ENCODE measurements at places on chromosomes 6 and 20. TPM values are rescaled to one million over a fixed set of nuclear protein-coding genes. Genes with fewer than 3 reads are reported as not detected.

Gene CDSN
- total RNA-seq: not detected

Gene SOBP
- total RNA-seq: 1.1 TPM

Gene BTN3A1
- 32.7 TPM for total RNA-seq

Gene GNRH2
- 0.85 TPM for total RNA-seq

Gene ACTL10
- total RNA-seq: 2.4 TPM

Gene SLC22A7
- total RNA-seq: not detected

- peak; percentile 67 for DNase-seq
- H3K27me3 ChIP-seq: peaks cover 2% of the 10 kb centered on the region
- H3K27ac ChIP-seq: no peak overlapping the region
- H3K4me3 ChIP-seq: peak overlapping the region; percentile 58
- H3K36me3 ChIP-seq: peaks cover 32% of the 10 kb centered on the region
These were observed 2.3 kb downstream of the PM20D2 start for GRCh38 chr6:89148016-89148750.

DNA sequence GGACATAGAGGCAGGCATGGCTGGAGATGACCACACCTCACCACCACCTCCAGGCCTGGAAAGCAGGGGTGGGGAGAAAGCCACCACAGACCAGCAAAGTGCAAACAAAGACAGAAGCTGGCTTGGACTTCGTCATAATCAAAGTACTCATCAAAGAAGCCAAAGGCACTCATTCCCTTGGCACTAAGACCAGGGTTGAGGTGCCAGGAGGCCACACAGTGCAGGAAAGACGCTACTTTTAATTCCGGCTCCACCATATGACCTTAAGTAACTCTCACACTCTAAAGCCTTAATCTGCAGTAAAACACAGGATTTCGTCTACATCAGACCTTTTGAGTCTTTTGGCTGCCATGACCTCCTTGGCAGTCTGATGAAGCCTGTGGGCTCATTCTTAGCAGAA, 123.1 kb downstream of the HIVEP2 start:
- H3K4me3 ChIP-seq: no peak overlapping the region
- no peaks in the 10 kb centered on the region for H3K27me3 ChIP-seq
- DNase-seq: no peak
- peaks cover 36% of the 10 kb centered on the region for H3K36me3 ChIP-seq

DNA sequence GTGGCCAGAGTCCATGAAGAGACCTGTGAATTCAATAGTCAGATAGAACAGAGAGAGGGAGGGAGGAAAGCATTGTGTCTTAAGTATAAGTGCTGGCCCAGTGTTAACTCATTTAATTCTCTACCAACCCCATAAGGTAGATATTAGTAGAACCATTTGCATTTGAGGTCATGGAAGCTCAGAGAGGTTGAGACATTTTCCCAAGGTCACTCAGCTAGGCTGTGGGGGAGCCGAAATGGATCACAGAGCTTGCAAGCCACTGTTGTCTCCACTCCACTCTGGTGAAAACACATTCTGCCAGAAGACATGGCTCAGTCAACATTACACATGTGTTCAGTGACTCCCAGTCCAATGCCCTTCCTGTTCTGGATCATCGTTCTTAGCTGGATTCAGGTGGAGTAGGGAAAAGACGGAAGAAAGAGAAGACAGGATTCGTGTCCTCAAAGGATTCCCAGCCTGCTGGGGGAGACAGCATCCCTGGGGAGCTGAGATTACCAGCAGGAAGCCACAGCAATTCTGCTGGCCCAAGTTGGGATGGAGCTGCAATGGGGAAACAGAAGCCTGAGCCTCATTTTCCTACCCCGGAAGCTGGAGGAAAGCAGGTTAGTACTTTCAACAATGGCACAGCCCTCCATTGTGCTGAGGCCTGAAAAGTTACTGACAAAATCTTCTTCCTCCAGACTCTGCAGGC, 27.0 kb upstream of the MDGA1 start:
- no peak overlapping the region for H3K27ac ChIP-seq
- H3K4me3 ChIP-seq: no peak overlapping the region
- H3K36me3 ChIP-seq: no peaks in the 10 kb centered on the region
- no peak for DNase-seq
- H3K27me3 ChIP-seq: no peaks in the 10 kb centered on the region

DNA sequence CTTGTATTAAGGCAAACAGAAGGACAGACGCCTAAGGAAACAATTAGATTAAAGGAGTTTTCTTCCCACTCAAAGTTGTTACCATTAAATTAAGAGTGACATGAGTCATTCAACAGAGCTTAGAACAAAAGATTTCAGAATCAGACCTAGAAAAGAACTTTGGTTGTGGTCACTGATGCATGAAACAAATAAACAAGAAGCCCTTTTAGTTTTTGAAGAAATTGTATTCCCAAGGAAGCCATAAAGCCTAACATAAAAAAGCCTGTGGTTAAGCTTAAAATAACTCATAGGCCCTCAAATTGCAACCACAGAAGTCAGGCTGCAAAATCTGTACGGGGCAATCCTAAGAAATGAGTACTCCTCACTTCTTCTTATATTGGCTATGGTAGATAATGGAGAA, 17.9 kb upstream of the TRIM26 start:
- no peak for DNase-seq
- H3K27me3 ChIP-seq: peaks cover 21% of the 10 kb centered on the region
- H3K36me3 ChIP-seq: no peaks in the 10 kb centered on the region
- peaks cover 19% of the 10 kb centered on the region for H3K4me1 ChIP-seq
- no peak overlapping the region for H3K27ac ChIP-seq

- H3K27ac ChIP-seq: no peak overlapping the region
- no peak overlapping the region for H3K4me3 ChIP-seq
- no peaks in the 10 kb centered on the region for H3K27me3 ChIP-seq
- no peaks in the 10 kb centered on the region for H3K36me3 ChIP-seq
- H3K4me1 ChIP-seq: peaks cover 7% of the 10 kb centered on the region
- DNase-seq: peak; percentile 2
These were observed 135.7 kb downstream of the BTBD3 start for GRCh38 chr20:12053353-12053752.

DNA sequence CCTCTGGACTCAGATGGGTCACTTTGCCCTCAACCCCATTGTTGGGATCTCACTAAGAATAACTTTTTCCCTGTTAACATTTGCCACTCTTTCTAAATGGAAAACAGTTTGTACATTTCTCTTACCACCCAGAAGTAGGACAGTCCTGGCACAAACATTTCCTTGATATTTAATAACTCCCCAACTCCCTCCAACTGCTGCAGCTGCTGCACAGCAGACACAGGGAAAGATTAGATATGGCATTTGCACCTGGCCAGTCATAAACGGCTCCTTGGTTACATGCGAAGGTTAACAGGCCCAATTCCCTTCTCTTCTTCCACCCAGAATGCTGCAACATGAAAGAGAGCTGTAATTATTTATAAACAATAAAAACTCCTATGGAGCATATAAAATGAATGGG, 55.9 kb upstream of the SOX4 start:
- DNase-seq: no peak
- H3K36me3 ChIP-seq: no peaks in the 10 kb centered on the region
- no peak overlapping the region for H3K27ac ChIP-seq

GRCh38 chr20:43840382-43841070, 74.1 kb upstream of the TOX2 start:
- peaks cover 44% of the 10 kb centered on the region for H3K4me1 ChIP-seq
- H3K27ac ChIP-seq: no peak overlapping the region
- DNase-seq: peak; percentile 69
- H3K36me3 ChIP-seq: no peaks in the 10 kb centered on the region
- peaks cover 28% of the 10 kb centered on the region for H3K27me3 ChIP-seq

- no peak for DNase-seq
- H3K27me3 ChIP-seq: no peaks in the 10 kb centered on the region
- no peaks in the 10 kb centered on the region for H3K4me1 ChIP-seq
- H3K4me3 ChIP-seq: no peak overlapping the region
- H3K27ac ChIP-seq: no peak overlapping the region
- H3K36me3 ChIP-seq: no peaks in the 10 kb centered on the region
These were observed 93.2 kb upstream of the JARID2 start for GRCh38 chr6:15152700-15153099.

GRCh38 chr20:40241596-40242343, 447.3 kb downstream of the MAFB start:
- H3K36me3 ChIP-seq: no peaks in the 10 kb centered on the region
- H3K4me1 ChIP-seq: no peaks in the 10 kb centered on the region
- no peak for DNase-seq
- peaks cover 4% of the 10 kb centered on the region for H3K27me3 ChIP-seq

DNA sequence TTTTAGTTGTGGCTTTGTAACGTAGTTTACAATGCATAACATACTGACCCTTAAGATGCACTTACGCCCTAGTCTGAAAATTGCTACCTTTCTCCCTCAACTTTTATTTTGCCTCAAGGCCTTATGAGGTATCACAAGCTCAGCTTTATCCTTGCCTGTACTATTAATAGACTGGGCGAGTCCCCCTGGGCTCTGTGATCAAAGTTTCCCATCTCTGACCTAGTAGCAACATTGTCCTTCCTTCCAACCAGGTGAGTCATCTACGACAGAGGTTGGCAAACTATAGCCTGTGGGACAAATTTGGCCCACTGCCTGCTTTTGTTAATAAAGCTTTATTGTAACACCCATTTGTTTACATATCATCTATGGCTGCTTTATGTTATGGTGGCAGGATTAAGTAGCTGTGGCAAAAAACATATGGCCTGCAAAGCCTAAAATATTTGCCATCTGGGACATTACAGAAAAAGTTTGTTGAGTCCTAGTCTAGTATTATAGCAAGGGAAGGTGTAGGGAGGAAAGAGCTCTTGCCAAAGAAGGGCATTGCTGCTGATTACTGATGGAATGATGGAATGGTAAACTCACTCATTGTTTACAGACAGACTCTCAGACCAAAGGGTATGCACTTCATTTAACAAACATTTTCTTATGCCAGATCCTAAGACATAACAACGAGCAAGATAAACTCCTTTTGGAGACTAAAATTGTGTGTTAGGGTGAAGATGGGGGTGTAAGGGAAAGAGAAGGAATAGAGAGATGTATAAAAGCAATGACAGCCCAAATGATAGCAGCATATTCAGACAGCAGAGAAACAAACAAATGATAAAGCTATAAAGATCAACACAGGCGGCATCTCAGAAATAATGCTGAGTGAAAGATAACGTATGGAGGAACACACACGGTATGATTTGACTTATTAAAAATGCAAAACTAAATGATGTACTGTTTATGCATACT, 74.2 kb downstream of the SLC22A23 start:
- peaks cover 6% of the 10 kb centered on the region for H3K27me3 ChIP-seq
- H3K4me1 ChIP-seq: peaks cover 10% of the 10 kb centered on the region
- H3K36me3 ChIP-seq: no peaks in the 10 kb centered on the region
- no peak overlapping the region for H3K4me3 ChIP-seq
- no peak overlapping the region for H3K27ac ChIP-seq
- no peak for DNase-seq

DNA sequence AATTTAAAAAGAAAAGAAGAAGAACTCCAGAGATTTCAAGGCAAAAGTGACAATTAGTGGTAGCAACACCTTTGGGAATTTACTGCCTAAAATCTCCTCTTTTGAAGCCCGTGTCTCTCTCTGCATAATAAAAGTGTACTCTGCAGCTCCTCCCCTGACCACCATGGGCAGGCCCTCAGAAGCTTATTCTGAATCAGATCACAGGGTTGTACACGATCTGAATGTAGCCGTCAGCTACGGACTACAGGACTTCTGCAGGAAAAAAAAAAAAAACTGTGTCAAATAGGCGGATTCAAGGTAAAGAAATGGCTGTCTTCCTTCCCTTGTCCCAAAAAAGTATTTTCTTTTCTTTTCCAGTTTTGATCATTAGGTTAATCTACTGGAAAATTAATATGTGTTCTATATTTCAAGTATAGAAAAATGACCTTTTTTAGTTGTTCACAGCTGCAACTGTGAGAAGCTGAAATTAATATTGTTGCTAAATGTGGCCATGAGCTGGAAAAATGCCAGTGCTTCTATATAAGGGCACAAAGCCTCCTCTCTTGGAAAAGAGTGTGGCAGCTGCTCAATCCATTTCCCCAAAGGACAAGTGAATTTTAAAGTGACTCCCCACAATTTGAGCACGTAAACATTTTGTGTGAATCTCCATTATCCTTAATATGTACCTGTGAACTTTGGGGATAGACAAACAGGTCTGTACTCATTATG, 397.4 kb downstream of the C6orf118 start:
- H3K27me3 ChIP-seq: no peaks in the 10 kb centered on the region
- no peaks in the 10 kb centered on the region for H3K4me1 ChIP-seq
- DNase-seq: no peak
- H3K4me3 ChIP-seq: no peak overlapping the region
- H3K36me3 ChIP-seq: no peaks in the 10 kb centered on the region
- no peak overlapping the region for H3K27ac ChIP-seq

DNA sequence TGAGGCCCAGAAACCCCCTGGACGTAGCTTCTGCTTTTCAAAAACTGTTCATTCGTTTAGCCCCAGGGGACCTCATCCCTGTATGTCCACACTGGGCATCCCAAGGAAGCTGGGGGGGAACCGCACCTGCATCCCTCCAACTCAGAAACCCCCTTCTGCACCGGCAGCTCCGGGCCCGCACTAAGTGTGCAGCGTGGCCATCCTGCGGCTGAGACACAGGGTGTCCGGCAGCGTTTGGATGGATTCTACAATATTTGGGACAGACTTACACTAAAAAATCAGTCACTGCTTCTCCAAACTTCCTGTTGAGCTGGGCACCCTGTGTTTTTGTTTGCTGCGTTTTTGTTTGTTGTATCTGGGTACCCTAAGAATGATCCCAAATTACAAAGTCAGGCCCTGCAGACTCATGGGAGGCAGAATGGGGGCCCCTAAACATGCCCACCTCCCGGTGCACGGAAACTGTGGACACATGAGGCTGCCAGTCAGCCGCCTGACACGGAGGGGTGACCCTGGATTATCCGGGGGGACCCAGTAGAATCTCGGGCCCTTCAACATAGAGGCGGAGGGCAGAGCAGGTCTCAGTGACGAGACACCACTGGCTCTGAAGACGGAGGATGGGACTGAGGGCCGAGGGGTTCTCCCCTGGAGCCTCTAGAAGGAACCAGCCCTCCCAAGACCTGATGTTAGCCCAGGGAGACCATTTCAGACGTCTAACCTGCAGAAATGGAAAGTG, 88.2 kb upstream of the BHLHE23 start:
- H3K27me3 ChIP-seq: peaks cover 7% of the 10 kb centered on the region
- no peak overlapping the region for H3K27ac ChIP-seq
- H3K4me3 ChIP-seq: no peak overlapping the region
- no peak for DNase-seq

DNA sequence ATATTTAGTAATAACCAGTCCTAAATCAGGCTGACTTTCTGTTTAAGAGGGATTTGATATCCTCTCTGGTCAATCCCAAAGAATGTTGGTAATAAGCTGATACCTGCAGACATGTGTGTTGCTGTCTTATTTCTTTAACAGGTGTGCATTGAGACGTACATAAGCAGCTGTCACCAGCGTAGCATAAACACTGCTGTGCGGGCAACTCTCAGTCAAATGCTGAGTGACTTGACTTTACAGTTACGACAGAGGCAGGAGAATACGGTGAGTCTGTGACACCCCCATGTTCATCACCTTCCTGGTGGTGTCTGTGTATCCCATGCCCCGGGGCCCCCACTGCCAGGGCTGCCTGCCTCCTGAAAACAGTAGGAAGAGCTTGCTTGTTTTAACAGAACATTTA, 20.1 kb upstream of the PBOV1 start:
- no peak for DNase-seq
- H3K4me3 ChIP-seq: no peak overlapping the region
- peaks cover 3% of the 10 kb centered on the region for H3K27me3 ChIP-seq
- no peaks in the 10 kb centered on the region for H3K36me3 ChIP-seq

- H3K27me3 ChIP-seq: peaks cover 4% of the 10 kb centered on the region
- H3K27ac ChIP-seq: no peak overlapping the region
- no peak for DNase-seq
- no peaks in the 10 kb centered on the region for H3K36me3 ChIP-seq
These were observed 30.1 kb downstream of the KIF25 start for GRCh38 chr6:168027521-168027920.
